Fibroblast of the aortic adventitia (primary cell): ENCODE measurements at places on chromosomes 13 and 19. TPM values are rescaled to one million over a fixed set of nuclear protein-coding genes. Genes with fewer than 3 reads are reported as not detected.
A peak's percentile ranks its signal among the peaks of the same experiment; 100 is the strongest.

The EHD2 gene
- total RNA-seq, result 70.4 and 110 TPM in 2 replicates

The RFPL4A gene
- total RNA-seq, result not detected in 2 replicates

DNA sequence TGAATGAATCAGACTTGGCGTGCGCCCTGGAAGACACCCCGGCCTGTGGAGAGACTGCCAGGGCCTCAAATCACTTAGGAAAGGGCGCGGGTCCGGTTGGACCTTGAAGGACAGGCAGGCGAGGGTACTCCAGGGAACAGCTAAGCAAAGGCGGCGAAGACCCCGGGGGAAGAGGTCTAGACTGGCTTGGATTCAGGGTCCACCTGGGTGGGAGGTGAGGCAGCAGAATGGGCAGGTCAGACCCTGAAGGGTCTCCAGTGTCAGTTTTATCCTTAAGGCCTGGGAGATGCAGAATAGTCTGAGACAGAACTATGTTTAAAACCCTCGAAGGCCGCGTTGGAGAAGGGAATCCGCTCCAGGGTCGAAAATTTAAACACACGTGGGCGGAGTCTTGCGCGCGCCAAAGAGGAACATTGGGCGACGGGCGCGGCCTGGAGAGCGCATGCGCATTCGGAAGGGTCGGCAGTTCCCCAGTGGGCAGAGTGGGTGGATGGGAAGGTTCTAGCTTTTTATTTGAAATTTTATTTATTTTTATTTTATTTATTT, 567 bp upstream of the SMG9 start:
- DNase-seq, result peak; percentile 71

DNA sequence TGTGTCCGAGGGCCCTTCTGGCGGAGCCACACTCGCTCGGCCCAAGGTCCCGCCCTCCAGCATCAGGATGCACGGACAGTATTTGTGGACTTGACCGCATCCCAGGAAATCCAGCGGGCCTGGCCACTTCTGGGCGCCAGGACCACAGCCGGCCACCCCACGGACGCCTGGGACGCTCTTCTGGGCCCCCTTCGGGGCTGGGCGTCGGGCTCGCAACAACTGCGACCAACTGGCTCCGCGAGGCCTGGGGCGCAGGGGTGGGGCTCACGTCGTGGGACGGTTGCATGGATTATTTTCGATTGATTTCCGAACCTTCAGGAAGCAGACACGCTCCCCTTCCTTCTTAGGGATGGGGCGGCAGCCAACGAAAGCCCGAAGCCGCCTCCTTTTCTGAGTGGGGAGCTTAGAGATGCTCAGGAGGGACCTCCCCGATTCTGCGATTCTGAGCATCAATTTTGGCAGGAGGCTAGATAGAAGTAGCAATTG, 521 bp upstream of the NUP58 start:
- no peak for DNase-seq

DNA sequence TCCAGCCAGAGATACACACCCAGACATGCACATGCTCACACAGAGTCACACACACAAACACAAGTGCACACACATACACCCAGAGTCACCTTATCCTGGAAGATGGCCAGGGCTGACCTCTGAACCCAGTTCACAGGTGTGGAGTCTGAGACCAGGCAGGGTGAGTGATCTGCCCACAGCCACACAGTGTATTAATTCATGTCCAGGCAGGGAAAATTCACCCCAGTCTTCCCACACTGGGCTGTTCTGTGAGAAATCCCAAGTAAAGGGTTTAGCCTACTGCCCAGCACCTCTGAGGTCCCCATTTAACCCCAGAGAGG, 2.0 kb downstream of the POU2F2 start:
- DNase-seq, result no peak

DNA sequence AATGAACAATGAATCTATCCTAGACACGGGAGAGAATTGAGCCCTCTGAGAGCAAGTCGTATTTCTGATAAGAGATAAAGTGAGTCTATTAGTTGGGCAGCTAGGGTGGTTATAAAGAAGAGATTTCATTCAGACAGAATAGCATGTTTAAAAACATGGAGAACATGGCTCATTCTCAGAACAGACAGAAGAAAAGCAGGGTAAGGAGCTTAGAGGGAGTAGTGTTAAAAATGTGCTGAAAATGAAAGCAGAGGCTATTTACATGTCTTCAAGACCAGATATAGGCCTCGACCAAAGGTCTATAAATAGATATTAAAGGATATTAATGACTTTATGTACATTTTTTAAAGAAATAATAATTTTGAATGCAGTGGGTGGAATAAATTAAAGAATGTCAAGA, 149.5 kb downstream of the SLITRK1 start:
- no peak for DNase-seq

DNA sequence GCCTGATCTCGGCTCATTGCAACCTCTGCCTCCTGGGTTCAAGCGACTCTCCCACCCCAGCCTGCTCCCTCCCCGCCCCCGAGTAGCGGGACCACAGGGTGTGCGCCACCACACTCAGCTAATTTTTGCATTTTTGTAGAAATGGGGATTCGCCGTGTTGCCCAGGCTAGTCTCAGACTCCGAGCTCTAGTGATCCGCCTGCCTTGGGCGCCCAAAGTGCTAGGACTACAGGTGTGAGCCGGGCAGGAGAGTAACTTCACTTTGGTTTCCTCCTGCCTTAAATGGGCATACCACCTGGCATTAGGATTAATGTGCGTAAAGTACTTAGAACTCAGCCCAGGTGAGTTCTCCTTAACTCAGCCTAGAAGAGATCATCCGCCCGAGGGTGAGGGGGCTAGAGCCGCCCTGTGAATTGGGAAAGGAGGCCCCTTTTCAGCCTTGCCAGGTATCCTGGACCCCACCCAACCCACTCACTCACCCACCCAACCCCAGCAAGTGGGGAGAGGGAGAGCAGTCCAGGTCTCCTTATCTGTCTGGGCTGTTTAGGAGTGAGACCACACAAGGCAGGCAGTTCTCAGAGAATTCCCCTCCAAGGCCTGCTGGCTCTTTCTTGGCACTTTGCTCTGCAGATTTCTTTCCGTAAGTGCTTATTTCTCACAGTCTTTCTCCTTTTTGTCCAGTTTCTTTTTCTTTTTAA, 1.2 kb upstream of the ZFP36 start:
- peak; percentile 34 for DNase-seq
